Anterior cingulate cortex (tissue), 58 donors: ENCODE measurements at places on chromosomes 3 and 15.

GRCh38 chr3:30567139-30567753 lies 39.2 kb upstream of the TGFBR2 start:
- no peak for DNase-seq

DNA sequence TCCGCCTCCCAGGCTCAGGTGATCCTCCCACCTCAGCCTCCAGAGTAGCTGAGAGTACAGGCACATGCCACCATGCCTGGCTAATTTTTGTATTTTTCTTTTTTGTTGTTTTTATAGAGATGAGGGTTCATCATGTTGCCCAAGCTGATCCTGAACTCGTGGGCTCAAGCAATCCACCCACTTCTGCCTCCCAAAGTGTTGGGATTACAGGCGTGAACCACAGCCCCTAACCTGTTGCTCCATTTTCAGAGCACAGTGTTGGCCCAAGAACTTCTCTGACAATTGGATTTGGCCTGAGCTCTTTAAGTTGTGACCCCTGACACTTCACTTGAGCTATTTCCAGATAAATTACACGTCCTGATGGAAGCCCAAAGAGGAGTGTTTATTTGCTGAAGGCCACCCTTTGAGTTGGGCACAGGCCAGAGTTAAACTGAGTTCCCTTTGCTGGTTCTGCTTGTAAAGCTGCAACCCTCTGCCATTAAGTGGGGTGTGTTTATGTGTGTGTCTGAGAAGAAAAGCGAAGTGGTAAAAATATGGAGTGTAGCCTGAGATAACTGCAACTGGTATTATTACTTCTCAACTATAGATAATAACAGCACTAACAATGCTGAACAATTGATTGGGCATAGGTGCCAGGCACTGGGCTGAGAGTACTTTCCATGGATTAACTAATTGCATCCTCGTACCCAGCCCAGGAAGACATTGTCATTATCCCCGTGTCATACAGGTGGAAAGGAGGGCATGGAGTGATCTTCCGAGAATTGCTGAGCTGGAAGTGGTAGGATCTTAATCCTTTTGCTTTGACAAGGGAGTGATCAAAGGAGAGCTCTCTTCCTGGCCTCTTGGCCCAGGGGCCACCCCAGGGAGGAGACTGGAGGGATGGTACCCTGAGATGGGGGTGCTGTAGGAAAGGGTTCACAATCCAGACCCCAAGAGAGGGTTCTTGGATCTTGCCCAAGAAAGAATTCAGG lies 91.5 kb upstream of the PROK2 start:
- DNase-seq, result no peak

GRCh38 chr3:106438887-106439286 lies 570.1 kb upstream of the CBLB start:
- DNase-seq, result no peak

DNA sequence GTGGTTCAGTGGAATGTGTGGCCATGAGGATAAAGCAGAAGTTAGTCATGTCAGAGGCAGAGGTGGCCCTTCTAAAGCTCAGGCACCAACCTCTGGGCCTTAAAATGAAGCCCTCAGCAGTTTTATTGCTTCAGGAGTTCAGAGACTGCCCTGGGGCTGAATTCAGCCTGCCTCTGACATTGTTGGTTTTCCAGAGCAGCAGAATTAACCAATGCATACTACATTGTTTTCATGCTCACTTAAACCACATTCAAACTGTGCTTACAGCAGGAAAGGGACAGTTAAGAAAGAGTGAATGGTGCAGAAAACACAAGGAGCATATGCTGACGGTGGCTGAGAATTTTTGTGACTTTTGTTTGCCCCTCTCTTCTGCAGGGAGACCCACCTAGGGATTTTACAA lies 320.2 kb downstream of the CHST2 start:
- DNase-seq, result no peak

DNA sequence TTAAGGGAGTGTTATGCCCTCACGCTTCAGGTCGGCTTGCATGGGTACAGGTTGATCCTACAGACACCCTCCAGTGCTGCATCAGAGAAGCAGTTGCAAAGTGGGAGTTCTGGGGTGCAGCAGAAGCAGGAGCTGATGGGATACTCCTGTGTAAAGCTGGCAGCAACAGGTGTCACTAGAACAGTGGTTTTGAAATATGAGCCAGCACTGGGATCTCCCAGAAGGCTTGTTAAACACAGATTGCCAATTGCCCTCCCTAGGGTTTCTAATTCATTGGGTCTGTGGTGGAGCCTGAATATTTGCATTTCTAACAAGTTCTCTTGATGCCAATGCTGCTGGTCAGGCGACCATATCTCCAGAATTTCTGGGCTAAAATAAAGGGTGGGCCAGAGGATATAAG lies 350.4 kb downstream of the CLSTN2 start:
- DNase-seq, result no peak

GRCh38 chr3:5079761-5080160 lies 42.3 kb upstream of the ARL8B start:
- no peak for DNase-seq

DNA sequence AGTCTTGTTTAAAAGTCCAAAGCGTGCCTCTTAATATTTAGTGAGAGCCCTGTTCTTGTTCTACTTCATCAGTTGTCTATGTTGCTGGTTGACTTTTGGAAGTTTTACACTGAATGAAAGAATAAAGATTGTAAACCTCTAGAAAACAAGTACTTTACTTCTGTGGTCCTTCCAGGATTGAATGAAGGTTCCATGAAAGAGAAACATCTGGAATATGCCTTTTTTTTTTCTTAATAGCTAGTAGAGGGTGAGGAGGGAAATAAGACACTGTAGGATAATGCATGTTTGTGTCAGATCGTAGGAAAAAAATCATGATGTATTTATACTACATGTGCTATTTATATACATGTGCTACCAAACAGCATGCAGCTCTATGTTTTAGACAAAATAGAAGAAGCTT lies 203.0 kb downstream of the GHSR start:
- DNase-seq, result no peak

DNA sequence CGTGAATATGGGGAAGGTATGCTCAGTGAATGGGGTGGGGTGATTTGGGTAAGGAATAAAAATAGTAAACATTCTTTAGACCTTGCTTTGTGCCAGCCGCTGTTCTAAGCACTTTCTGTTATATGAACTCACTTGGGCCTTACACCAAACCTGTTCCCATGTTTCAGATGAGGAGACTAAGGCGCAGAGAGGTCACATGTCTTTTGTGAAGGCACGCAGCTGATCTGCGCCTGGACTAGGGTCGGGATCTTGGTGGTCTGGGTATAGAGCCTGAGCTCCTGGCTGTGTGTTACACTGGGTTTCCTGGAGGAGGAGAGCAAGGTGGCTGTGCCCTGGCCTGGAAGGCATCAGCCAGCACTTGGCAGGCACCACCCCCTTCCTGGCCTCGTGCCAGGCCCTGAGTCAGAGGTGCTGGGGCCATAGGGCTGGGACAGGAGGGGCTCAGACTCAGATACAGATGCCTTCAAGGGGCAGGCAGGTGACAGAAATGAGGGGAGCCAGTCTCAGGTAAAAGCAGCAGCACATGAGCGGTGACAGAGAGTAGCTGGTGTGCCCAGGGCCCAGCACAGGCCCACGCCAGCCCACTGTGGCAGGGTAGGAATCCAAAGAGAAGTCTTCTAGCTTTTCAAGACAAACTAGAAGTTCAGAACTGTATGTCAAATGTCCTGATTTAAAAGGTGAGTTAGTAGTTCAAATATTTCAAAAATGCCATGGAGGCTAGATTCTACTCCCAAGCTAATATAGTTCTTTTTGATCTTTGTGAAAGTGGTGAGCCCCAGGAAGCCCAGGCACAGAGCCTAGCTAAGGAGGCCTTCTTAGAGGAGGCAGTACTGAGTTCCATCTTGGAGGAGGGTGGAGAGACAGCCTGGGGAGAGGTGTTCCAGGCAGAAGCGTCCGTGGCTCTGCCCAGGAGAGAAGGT lies 83.1 kb downstream of the DNAJB8 start:
- no peak for DNase-seq

DNA sequence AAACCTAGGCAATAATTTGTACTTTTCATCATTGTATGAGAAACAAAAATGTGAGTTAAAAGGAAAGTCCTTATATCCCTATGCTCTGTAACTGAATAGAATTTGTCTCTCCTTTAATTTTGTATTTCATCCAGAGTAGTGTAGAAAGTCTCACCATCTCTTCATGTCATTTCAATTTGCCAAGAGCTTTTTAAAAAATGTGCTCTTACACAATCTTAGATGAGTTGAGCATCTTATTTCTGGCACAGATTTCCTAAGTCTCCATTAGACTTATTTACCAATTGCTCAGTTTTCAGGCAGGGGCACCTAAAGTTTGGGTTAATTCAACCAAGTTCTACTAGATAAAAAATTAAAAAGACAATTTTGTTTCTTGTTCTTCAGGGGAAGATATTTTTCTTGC lies 201.5 kb upstream of the RBMS3 start:
- DNase-seq, result no peak

DNA sequence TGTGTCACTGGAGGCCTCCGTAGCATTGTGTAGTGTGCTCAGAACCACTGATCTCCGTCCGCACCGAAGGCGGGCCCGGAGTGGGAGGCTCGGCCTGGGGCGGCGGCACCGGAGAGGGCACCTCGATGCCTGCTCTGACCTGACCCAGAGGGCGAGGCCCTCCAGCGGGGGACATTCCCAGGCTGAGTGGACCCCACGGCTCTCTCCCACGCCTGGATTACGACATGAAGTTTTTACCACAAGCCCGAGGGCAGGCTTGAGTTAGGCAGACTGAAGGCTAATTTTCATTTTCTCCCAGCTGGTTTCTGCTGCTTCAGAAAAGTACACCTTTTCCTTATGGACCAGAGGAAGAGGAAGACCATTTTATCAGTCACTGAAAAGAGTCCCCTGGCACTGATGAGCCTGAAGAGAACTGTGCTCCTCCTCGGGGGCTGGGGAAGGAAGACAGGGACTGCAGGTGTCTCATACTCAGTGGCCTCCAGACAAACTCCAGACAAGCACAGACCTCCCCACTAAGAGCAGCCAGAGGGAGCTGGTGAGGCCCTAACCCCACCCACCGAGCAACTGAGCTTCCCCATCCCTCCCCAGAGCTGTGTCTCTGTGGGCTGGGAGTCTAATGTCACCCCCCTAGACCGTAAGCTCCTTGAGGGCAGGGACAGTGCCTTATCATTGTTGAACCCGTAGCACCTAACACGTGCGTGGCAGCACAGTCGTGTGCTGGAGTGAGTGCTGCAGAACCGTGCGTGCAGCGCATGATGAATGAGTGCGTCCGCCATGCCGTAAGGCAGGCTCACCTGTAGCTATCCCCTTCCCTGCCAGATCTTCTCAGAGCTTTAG lies 74.5 kb upstream of the BLM start:
- DNase-seq, result no peak

DNA sequence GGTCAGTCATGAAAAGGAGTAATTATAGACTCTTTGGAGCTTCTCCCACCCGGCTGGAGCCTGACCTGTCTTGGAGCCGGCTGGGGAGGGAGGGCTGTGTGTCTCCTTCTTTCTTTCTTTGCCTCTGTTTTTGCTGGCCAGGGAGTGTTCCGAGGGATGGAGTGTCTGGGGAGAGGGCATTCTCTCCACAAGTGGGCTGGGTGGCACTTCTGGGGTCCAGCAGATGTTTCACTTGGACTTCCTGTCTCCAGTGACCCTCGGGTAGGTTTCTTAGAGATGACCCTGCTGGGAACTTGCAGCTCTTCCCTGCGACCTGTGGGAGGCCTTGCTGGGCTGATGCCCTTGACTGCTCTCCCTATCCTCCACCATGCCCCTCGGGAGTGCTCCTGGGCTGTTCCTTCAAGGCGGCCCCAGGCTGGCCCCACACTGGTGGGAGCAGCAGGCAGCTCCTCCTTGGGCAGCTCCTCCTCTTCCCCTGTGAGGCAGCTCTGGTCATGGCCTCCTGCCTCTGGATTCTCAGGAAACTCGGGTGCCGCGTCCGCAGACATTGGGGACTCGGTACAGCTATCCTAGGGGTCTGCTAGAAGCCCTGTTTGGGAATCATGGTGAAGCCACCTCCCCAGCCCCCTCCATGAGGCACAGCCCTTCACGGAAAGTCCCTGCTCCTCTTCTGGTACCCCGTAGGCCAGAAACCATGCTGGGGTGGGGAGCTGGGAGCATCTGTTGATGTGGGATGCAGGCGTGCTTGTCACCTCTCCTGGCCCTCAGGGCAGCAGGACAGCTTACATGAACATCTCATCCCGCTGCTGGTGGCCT lies 44.9 kb downstream of the APBA2 start:
- no peak for DNase-seq

GRCh38 chr3:125624341-125624740 lies 29.0 kb upstream of the OSBPL11 start:
- no peak for DNase-seq

DNA sequence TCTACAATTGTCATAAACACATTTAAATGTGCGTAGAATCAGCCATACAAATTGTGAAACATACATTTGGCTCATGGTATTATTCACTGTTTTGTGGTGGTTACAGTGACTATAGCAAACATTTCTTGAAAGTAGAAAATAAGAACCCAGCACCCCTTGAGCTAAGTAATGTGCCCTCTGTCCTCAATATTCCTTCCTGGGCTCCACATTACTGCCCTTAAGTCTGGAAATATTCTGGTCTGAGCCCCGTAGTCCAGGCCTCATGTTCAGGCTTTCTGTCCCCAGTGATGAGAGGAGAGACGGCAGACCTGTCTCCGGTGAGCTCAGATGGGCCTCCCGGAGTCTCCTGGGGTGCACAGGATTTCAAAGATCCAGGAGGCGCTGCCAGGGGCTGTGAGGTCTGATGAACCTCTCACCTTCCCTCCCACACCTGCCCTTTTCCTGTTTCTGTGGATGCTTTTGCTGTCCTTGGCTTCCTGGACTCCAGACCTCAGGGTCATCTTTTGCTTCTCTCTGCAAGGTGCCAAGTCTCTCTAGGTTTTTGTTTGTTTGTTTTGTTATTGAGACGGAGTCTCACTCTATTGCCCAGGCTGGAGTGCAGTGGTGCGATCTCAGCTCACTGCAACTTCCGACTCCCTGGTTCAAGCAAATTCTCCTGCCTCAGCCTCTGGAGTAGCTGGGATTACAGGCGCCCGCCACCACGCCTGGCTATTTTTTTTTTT lies 8.8 kb upstream of the MUC20 start:
- DNase-seq, result no peak

DNA sequence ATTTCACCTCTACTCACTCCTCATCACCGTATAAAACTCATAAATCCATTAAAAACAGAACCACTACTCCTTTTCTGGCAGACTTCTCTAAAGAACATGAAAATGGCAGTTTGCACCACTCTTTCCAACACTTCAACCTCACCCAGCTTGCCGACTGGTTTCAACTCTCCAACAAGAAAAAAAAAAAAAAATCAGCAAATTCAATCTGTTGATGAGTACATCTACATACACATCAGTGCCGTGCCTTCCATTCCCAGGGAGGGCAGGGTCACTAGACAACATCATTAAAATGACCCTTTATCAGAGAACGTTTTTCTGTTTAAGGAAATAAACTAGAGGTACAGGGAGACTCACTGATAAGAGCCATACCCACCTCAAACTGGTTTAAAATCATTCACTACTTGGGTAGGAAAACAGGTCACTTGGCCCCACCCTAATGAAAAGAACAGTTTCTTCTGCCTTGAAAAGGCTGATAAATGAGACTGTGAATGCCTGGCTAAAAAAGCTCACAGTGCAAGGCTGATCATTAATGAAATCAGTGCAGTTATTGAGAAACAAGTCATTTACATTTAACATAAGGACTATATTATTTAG lies 6.0 kb downstream of the ANXA2 start:
- no peak for DNase-seq

- no peak for DNase-seq
Measured at GRCh38 chr3:72636969-72637597, 211.2 kb downstream of the SHQ1 start.
